ENCODE measurements at places on chromosomes 2 and 18.

GRCh38 chr18:21361307-21361880, 119.4 kb downstream of the GREB1L start:
- DNase-seq: no peak

GRCh38 chr2:238698451-238699306, 149.2 kb upstream of the TWIST2 start:
- DNase-seq: no peak

- DNase-seq: no peak
Measured at GRCh38 chr2:68512326-68512725, 44.9 kb downstream of the APLF start.

DNA sequence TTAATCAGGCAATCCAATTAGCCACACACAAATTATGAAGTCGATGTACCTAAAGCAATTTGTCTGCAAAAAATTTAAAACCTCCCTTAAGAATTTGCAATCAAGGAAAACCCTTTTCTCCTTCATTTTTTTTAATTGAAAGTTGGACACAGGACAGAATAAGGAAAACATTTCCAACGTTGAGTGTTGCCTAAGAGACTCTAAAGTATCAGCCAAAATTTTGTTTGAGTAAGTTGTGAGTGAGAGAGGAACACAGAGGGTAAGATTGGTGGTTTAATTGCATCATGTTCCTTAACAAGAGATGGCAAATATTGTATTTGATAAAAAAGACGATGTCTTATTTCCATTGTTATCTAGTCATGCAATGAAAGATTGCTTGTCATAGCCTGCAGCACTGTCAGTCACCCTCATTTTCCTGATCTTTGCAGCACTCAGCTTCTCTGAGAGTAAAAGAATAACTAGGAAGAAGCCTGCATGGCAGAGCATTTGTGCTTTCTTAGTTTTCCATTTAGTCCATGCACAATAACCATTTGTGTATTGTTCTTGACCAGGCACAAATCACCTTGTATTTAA, 115.5 kb downstream of the ICOS start:
- no peak for DNase-seq

- DNase-seq: no peak
Measured at GRCh38 chr18:48929941-48930713, 20.6 kb downstream of the SMAD7 start.

DNA sequence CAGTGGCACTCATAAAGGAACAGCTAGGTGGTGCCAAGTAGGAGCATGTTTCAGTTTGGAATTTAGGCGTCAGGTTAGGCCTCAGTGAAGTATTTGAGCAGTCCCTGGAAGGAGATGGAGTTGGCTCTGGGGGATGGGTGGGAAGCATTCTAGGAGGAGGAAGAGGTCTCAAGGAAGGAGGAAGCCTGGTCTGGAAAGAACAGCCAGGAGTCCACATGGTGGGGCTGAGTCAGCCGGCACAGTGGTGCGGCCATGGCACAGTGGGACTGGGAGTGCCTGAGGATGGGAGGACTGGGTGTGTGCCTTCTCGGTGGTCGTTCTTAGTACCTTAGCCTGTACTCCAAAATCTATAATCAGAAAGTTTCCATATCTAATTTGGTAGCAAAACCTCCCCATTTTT, 373.3 kb downstream of the PTPRM start:
- DNase-seq: no peak

DNA sequence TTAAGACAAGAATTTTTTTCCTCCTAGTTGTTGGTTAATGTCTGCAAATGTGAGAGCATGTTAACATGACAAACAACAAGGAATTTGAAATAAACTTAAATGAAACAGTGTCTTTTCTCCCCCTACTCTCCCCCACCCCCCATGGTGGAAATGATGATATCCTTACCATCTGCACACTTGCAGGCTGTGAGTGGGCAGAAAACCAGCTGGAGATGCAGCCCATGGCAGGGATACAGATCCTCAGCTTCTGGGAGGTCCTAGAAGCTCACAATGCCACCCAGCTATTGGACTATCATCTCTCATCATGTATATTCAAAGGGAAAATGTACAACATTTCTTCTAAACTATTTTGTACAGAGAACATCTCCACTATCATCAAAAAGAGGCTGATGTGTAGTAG, 196.8 kb downstream of the SLC8A1 start:
- DNase-seq: no peak

- DNase-seq: no peak
Measured at GRCh38 chr2:111946294-111947114, 48.1 kb downstream of the MERTK start.

GRCh38 chr2:166167449-166167848, 39.6 kb upstream of the SCN1A start:
- DNase-seq: no peak

DNA sequence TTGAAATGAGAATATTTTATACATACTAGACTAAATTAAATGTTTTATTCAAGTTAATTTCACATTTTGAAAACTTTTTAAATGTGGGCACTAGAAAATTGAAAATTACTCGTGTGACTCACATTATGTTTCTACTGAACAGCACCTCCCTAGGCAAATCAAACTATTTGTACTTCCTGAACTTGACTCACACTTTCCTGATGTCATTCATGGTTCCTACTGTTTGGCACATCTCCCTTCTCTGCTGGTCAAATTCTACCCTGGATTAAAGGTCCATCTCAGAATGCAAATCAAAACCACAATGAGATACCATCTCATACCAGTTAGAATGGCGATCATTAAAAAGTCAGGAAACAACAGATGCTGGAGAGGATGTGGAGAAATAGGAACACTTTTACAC, 16.7 kb downstream of the LHCGR start:
- DNase-seq: no peak

GRCh38 chr2:97011977-97012569, 25.7 kb upstream of the FAM178B start:
- no peak for DNase-seq

- DNase-seq: no peak
Measured at GRCh38 chr2:160736148-160737028, 242.8 kb upstream of the RBMS1 start.

- no peak for DNase-seq
Measured at GRCh38 chr2:70807102-70807827, 13.1 kb downstream of the CLEC4F start.

- no peak for DNase-seq
Measured at GRCh38 chr2:73969356-73969755, 15.4 kb upstream of the TET3 start.

DNA sequence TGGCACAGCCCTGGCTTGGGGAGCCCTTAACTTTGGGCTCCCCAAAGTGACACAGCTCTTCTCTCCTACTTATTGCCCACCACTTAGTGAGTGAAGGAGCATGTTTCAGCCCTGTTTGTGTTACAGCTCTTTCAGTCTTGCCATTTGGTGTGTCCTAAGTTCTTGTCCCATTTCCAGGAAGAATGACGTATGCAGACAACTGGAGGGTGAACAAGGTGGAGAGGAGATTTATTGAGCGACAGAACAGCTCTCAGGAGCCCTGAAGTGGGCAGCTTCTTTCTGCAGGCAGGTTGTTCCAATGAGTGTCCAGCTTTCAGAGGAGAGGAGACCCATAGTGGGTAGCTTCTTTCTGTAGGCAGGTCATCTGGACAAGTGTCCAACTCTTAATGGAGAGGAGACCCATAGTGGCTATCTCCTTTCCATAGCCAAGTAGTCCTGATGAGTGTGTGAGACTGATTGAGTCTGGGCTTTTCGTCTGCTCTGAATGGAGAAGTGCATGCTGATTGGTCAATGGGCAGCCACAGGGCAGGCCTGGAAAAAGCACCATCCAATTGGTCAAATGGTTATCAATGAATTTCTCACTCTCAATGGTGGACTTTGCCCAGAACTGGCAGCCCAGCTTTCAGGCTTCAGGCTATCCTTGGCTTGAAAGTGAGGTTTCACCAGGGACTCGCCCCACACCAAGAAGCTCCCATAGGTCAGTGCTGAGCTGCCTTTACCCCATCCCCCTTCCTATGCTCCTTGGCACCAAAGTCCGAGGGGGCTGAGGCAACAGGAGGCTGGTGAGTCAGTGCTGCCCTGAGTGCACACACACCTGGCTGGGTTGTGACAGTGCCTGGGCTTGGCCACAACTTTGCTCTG, 688.2 kb downstream of the NYAP2 start:
- no peak for DNase-seq

- DNase-seq: no peak
Measured at GRCh38 chr18:58105888-58106260, 61.8 kb downstream of the NEDD4L start.

DNA sequence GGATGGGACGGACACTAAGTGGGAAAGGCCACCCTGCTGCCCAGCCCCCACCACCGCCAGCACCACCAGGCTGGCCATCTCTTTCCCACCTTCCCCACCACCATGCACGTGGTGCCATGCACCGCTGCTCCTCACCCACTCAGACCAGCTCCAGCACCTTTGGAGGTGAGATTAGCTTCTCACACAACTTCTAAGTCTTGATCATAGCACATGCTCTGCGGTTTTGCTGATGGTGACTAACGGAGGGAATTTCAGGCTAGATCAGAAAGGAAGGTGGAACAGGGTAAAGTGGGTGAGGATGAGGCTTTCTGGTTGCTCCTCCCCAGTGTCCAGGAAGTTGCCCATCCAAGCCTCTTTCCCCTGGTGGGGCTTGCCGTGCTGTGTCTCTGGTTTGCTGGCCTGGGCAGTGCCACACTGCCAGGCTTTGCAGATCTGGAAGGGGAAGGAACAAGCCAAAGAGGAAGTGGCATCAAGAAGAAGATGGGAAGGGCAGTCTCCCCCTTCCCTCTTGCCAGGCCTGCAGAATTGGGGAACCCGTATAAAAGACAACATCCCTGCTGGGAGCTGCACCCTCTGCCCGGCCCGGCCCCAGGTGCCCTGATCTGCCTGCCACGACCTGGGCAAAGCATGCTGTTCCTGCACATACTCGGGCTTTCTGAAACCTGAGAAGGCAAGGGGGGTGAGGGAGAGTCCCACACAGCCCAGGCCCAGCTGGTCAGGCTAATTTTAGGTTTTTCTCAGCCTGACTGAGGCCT, 44.3 kb upstream of the CAB39 start:
- peak; percentile 36 for DNase-seq

DNA sequence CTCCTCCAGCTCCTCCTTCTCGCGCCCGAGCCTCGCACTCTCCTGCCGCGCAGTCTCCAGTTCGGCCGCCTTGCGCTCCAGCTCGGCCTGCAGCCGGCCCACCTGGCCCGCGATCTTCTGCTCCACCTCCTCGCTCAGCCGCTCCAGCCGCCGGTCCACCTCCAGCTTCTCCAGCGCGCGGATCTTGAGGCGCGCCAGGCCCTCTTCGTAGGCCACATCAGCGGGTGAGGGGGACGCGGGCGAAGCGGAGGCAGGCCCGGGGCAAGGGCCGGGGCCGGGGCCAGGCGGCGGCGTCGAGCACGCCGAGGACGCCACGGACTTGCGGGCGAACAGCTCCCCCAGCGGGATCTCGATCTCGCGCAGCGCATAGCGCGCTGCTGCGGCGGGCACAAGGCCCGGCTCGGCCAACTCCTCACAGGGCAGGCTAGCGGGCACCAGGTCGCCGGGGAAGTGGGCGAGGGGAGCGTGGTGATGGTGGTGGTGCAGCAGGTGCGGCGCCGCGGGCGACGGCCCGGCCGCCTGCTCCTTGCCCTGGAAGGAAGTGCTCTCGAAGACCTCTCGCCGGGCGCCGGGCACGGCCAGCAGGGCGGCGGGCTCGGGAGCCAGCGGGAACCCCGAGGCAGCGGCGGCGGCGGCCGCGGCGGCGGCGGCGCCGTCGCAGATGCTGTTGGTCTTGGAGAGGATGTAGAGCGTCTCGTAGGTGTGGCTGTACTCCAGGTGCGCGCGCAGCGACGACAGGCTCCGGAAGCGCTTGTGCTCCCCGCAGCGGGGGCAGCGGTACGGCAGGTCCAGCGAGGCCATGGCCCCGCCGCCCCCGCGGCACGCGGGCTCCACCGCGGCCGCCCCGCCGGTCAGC, 15.2 kb downstream of the FBXO41 start:
- DNase-seq: peak; percentile 70

DNA sequence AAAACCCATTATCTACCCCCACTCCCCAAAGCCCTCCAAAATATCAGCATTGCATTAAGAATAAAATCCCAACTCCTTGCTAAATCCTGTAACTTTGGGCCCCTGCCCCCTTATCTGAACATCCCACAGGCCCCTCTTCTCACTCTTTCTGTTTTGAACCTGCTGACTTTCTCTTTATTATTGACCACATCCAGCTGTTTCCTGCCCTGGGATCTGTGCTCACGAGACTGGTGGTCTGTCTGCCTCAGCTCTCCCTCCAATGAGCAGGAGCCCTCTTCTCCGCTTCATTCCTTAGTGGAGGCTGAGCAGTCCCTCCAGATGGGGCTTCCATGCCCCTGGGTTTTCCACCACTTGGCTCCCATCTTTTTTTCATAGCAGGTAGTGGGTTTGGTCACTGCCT, 116.9 kb downstream of the ACKR3 start:
- DNase-seq: no peak

DNA sequence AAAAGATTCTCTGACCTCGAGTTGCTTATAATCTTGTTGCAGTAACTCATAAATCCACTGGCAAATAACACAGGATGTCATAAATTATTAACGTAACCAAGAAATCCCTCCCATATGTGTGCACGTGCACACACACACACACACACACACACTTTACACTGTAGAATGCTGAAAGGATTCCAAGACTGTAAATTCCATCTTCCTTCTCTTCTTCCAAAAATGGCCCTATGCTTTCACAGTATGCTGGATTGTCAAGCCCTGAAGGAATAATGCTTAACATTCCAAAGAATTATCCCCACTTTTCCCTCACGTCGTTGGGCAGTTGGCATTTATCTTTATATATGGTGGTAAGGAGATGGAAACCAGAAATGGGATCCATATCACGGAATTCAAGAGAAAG, 117.5 kb upstream of the CRIM1 start:
- DNase-seq: no peak

GRCh38 chr2:177059293-177059692, 153.3 kb upstream of the HNRNPA3 start:
- DNase-seq: no peak

GRCh38 chr18:4599312-4599711, 144.2 kb upstream of the DLGAP1 start:
- DNase-seq: no peak

GRCh38 chr2:174510583-174511189, 23.9 kb upstream of the GPR155 start:
- no peak for DNase-seq

DNA sequence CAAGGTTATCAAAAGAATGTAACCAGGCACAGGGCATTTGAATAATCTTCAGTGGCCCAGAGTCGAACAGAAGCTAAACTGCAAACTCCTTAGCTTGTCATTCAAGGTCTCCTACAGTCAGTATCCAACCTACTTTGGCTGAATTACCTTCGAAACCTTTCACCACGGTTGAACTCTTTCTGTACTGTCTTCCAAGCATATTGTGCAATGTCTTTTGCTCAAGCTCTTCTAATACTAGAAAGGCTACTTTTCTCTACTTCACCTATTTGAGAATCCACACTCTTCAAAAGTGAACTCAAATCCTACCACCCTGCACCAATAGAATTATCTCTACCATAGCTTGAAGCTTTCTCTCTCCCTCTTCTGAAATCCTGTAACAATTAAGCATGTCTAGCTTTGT, 142.9 kb downstream of the NR4A2 start:
- no peak for DNase-seq

- DNase-seq: no peak
Measured at GRCh38 chr18:61817086-61817485, 75.7 kb downstream of the RNF152 start.

GRCh38 chr18:42048158-42048557, 93.1 kb downstream of the PIK3C3 start:
- no peak for DNase-seq

- DNase-seq: no peak
Measured at GRCh38 chr2:168006498-168006897, 240.9 kb downstream of the STK39 start.

- no peak for DNase-seq
Measured at GRCh38 chr18:13305301-13305700, 86.7 kb downstream of the LDLRAD4 start.

- peak; percentile 25 for DNase-seq
Measured at GRCh38 chr2:88187038-88187676, 17.0 kb downstream of the THNSL2 start.

GRCh38 chr18:46488471-46489213, 168.4 kb downstream of the LOXHD1 start:
- no peak for DNase-seq

Measured in stimulated activated CD4-positive, alpha-beta T cell treated with anti-CD3 and anti-CD28 coated beads, Interleukin-4, amount 100 ng/mL, for 4 hours (primary cell).